SJCRH30 (cell line): ENCODE measurements at places on chromosomes 13 and 19. TPM values are rescaled to one million over a fixed set of nuclear protein-coding genes. Genes with fewer than 3 reads are reported as not detected.

DNA sequence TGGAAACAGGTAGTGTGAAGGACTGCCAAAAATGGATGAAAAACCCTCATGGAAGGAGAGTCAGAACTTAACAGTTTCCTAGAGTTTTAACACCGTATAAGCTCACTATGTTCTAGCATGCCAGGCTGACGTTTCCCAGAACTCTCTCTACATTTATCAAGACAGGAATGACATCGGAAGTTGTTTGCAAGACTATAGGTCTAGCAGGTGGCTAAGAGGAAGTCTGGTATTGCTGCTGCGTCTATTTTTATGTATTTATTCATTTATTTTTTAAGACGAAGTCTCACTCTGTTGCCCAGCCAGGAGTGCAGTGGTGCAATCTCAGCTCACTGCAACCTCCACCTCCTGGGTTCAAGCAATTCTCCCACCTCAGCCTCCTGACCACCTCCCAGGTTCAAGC is 20.5 kb upstream of the ARL11 start:
- DNase-seq = no peak

DNA sequence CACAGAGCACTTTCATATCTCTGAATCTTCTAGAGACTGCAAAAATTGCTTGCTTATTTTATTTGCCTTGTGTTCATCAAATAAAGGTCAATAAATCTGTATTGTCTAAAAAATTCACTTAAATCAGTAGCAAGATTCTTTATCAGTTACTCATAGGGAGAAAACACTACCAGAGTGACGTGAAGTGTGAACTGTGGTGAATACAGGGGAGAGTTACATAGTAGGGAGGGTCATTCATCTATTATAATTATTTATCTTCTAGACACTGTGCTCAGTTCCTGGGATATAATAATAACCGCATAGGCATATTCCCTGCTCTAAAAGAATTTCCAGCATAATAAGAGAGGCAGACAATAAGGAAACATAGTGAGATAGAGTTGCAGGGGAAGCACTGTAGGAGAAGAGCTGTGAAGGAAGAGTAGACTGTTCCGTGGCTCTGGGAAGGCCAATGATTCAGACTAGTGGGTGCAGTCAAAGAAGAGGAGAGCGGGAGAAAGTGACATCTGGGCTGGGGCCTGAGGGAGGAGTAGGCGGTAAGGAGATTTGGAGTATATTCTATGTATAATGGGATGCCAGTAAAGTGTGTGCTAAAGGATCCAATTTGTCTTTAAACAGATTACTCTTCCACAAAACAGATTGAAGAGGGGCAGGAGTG is 84.0 kb upstream of the TDRD3 start:
- DNase-seq = no peak

- DNase-seq = peak; percentile 91
These were observed 7.7 kb downstream of the ARHGAP45 start for GRCh38 chr19:1074544-1075283.

EFNA2 gene
- 1.0 and 2.8 TPM in 2 replicates for total RNA-seq

DNA sequence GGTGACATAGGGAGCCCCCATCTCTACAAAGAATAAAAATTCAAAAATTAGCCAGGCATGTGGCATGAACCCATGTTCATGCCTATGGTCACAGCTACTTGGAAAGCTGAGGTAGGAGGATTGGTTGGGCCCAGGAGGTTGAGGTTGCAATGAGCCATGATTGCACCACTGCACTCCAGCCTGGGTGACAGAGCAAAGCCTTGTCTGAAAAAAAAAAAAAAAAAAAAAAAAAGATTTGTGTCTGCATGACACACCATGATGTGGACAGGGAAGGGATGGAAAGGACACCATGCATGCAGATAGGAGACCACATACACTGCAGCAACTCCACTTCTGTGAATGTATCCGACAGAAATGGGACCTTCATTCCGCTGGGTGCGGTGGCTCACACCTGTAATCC is 34.0 kb upstream of the HOMER3 start:
- DNase-seq = no peak

PLPP2 gene
- 0.04 TPM in 1 of 2 replicates, not detected in the other for total RNA-seq

DNA sequence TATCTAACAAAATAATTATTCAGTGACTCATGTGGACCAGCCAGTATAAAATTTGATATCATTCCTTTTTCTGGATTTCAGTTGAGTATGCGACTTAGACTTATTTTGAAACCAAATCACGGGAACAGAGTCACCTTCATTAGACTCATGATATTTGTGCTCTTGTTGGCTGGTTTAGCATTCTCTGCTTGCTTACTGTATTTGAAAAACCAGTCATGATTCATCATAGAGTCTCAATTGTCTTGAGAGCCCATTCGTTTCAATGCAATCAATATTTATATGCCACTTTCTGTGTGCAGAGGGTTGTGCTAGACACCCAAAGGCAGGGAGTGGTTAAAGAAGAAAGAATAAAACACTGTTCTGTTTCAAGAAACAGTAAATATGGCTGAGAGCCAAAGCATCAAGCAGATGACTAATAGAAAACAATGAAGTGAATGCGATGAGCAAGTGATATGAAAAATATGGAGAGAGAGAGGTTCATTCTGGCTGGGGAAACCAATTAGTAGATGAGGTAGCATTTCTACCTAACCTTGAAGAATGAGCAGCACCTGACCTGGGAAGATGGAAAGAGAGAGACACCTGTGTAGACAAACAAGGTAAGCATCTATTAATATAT is 99.6 kb upstream of the MBNL2 start:
- no peak for DNase-seq

OR10H1 gene
- total RNA-seq = not detected in 2 replicates

GRCh38 chr13:93984052-93984451 is 495.4 kb downstream of the DCT start:
- no peak for DNase-seq

PSG3 gene
- total RNA-seq = not detected in 2 replicates

GRCh38 chr19:17681505-17682125 is 6.5 kb downstream of the UNC13A start:
- peak; percentile 80 for DNase-seq

GRCh38 chr19:5978606-5979552 is 939 bp upstream of the RANBP3 start:
- DNase-seq = no peak

ZNF66 gene
- 13.5 and 17.4 TPM in 2 replicates for total RNA-seq

DNA sequence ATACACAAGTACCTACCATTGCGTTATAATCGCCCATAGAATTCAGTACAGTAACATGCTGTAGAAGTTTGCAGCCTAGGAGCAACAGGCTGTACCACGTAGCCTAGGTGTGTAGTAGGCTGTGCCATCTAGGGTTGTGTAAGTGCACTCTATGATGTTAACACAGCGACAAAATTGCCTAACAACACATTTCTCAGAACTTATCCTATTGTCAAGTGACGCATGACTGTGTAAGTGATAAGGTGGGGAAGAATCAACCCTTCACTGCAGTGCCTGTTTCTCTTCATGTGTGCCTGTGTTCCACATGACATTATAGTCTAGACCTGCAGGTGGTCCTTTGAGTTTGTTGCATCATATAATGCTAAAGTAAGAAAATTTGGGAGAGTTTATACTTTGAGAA is 94.0 kb downstream of the PCDH9 start:
- DNase-seq = no peak

DNA sequence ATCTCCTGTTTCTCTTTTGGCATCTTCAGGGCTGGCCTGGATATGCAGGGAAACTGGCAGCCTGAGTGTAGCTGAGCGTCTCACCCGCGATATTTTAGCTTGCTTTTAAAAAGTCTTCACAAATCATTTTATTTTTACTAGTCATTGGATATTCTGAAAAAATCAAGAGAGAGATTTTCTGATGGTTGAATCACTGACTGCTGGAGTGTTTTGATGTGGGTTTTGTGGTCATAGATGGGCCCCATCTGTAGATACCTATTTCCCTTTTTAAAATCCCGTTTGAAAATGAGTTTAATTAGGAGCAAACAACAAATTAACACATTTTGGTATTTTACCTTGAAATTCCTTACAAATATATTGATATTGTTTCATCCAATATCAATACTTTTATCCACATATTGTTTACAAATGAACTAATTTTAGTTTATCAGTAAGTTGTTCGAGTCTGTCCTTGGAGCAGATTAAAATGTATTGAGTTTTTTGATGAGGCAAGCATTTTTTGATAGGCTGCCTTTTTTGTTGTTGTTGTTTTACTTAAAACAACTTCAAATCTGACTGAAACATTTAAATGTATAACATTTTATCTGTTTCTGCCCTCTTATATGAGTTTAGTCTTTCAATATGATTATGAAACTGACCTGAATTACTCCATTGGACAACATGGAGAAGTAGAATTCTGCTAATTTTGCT is 21.5 kb upstream of the OXGR1 start:
- DNase-seq = no peak

TDRD12 gene
- total RNA-seq = 0.18 and 0.26 TPM in 2 replicates

GRCh38 chr13:114288157-114288591 is 6.8 kb downstream of the UPF3A start:
- no peak for DNase-seq

BRME1 gene
- total RNA-seq = 10.0 and 11.7 TPM in 2 replicates

GRCh38 chr19:18117692-18118378 is 20.3 kb downstream of the MAST3 start:
- peak; percentile 93 for DNase-seq

- peak; percentile 84 for DNase-seq
These were observed 7.7 kb downstream of the NDUFB7 start for GRCh38 chr19:14563989-14564651.

CYP4F8 gene
- not detected in 2 replicates for total RNA-seq

ATP4A gene
- 0.14 TPM in 1 of 2 replicates, not detected in the other for total RNA-seq

UNC13A gene
- 0.02 TPM in 1 of 2 replicates, not detected in the other for total RNA-seq

DNA sequence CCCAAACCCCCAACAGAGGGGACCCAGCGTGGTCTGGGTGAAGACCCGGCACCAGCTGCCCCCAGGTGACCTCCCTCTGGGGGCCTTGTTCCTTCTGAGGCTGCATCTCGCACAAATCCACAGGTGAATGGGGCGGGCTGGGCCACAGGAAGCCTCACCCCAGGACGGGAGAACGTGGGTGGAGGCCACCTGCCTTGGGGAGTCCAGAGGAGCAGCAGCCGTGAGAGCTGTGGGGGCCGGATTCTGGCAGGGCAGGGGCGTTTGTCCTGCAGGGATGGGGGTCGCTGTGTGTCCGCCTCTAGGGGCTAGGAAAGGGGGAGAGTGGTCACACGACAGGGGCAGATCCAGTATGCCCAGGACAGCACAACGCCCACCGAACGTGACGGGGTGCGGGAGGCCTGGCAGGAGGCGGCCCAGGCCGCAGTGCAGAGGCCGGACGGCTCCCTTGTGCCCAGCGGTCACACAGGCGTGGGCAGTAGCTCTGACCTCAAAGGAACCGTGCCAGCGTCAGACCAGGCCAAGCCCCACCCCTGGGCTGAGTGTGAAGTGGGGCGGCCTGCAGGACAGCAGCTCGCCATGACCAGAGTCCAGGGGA is 6.7 kb downstream of the POLR2E start:
- no peak for DNase-seq

DNA sequence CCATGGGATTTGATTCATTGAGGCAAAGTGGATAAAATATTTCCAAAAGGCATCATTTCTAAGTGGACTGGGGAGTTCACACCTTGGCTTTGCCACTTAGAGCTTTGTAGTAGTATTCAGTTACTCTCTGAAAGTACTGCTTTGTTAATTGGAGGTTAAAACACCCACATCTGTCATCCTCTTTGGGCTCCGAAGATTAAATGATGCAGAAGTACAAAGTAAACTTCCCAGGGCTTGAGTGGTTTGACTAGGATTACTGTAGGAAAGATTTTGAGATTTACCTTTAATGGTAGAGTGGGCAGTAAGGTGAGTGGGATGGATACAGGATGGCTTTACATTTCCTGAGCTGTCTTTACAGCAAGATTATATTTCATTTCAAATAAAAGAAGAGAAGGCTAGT is 42.4 kb downstream of the WASF3 start:
- DNase-seq = no peak

NKPD1 gene
- not detected in 2 replicates for total RNA-seq

DNA sequence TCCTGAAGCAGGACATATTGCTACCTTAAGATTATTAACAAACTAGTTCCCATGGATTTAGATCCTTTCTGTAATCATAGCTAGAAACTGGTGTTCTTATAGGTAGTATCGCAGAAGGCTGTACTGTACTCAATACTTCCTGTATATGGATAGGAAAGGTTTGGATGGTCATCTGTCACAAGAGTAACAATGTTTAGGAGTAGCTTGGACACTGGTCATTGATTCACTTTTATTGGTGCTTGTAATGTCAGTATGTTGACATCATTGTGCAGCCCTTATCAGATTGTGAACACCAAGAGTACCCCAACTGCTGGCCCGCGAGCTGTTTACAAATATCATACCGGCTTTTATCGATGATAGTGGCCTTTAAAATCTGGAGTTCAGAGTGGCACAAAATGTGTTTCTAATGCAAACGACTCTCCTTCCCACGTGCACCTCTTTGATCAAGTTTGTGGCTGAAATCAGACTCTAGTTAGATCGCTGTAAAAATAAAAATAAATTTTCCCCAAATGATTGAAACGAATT is 605 bp upstream of the CDK8 start:
- DNase-seq = peak; percentile 7
